ENCODE measurements at places on chromosomes 7 and 10. TPM values are rescaled to one million over a fixed set of nuclear protein-coding genes. Genes with fewer than 3 reads are reported as not detected.

DNA sequence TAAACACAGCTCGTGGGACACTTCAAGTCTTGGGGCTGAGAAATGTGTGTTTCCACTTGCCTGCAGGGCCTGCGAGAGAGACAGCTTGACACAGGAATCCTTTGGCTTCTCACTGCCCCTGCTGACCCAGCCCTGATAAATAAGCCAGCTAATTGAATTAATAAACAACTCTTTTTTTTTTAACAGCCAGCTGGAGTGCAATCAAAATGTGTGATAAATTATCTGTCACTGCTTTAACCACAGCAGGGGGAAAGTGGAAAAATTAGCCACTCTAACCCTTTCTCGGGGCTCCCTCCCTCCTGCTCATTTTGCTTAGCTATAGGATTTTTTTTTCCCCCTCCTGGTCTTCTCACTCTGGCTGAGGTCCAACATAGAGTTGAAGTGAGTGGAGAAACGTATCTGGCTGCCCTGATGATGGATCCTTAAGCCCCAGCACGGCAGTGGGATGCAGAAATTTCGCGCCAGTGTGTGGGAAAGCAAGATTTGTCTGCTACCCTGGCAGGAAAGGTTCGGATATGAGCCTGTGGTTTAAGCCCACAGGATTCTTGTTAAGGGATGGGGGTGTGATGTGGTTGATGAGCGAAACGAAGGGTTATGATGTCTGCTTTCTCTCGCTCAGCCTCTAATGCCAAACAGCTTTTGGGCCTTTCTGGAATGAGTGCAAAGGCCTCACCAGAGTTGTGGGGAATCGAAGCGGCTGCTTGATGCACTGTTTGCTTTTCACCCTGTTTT is 173.8 kb downstream of the TRIL start:
- H3K36me3 ChIP-seq: no peaks in the 10 kb centered on the region
- H3K4me1 ChIP-seq: no peaks in the 10 kb centered on the region
- H3K27ac ChIP-seq: no peak overlapping the region
- DNase-seq: no peak
- H3K4me3 ChIP-seq: no peak overlapping the region
- no peaks in the 10 kb centered on the region for H3K27me3 ChIP-seq

DNA sequence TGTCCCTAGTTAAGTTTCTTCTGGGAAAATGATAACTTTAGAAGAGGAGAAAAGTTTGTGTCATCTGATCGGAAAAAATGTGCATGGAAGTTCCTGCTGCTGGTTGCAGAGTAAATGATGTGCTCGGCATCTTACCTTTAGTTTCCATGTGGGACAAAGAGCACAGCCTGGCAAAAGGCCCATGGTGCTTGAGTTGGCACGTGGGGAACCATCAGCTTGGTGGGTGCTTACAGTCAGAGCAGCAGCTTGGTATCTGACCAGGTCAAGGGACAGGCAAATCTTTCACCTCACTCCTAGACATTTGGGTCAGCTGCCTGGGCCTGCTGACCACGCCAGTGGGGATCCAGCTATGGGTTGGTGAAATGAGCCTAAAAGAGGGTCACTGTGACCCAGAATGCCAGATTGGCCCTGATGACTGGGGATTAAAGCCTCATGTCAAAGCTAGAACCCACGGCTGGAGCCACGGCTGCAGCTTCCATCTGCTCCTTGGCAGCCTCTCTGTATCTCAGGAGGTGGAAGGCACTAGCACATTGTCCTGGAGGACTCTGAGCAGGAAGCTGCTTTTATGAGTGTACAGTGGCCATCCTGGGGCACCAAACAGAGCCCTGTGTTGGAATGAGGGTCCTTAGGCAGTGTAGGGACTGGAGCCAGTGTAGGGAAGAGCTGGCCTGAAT is 24.7 kb downstream of the VWC2 start:
- H3K27me3 ChIP-seq: no peaks in the 10 kb centered on the region
- no peak for DNase-seq
- no peaks in the 10 kb centered on the region for H3K36me3 ChIP-seq
- no peak overlapping the region for H3K27ac ChIP-seq
- no peak overlapping the region for H3K4me3 ChIP-seq
- no peaks in the 10 kb centered on the region for H3K4me1 ChIP-seq

- H3K36me3 ChIP-seq: no peaks in the 10 kb centered on the region
- no peak overlapping the region for H3K4me3 ChIP-seq
- H3K27ac ChIP-seq: peak overlapping the region; percentile 97
- H3K27me3 ChIP-seq: no peaks in the 10 kb centered on the region
These were observed 171.3 kb downstream of the MAGI2 start for GRCh38 chr7:79282070-79282694.

- no peaks in the 10 kb centered on the region for H3K27me3 ChIP-seq
- no peak overlapping the region for H3K4me3 ChIP-seq
- H3K4me1 ChIP-seq: no peaks in the 10 kb centered on the region
- no peak for DNase-seq
- no peaks in the 10 kb centered on the region for H3K36me3 ChIP-seq
These were observed 149.4 kb downstream of the CHCHD3 start for GRCh38 chr7:132932296-132933071.

- H3K4me1 ChIP-seq: no peaks in the 10 kb centered on the region
- no peak overlapping the region for H3K4me3 ChIP-seq
- H3K27ac ChIP-seq: no peak overlapping the region
- peaks cover 7% of the 10 kb centered on the region for H3K27me3 ChIP-seq
These were observed 553.8 kb downstream of the GLRX3 start for GRCh38 chr10:130689743-130690626.

UPK3B gene
- total RNA-seq: 9.8 TPM

DNA sequence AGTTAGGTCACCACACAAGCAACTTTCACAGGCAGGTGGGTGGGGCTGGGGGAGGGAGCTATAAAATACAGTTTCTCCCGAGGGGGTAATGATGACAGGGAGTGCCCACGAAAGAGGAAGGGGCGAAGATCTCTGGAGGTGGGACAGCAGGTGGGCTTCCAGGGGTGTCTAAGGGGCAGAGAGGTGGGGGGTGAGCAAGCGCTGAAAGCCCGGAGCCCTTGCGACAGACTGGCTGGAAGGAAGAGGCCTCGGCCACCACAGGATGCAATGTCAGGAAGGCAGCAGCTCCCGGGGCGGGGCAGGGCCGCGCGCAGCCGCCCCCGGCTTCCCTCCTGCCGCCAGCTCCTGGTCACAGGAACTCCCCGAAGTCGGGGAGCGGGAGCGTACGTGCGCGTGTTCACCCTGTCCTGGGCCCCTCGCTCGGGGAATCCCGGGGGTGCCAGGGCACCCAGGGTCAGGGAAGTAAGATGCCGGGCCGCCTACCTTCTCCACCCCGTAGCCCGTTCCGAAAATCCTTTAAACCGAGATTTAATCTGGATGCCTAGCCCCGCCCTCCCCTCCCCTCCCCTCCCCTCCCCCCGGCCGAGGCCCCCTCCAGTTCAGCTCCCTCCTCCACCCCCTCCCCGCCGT is 105.2 kb upstream of the PPIF start:
- peaks cover 4% of the 10 kb centered on the region for H3K4me1 ChIP-seq
- DNase-seq: no peak
- H3K4me3 ChIP-seq: no peak overlapping the region
- H3K27ac ChIP-seq: no peak overlapping the region
- no peaks in the 10 kb centered on the region for H3K27me3 ChIP-seq

NUP42 gene
- total RNA-seq: 30.3 TPM

GRCh38 chr7:44265728-44266127 is 59.7 kb downstream of the CAMK2B start:
- no peak for DNase-seq
- peaks cover 3% of the 10 kb centered on the region for H3K27me3 ChIP-seq

GRCh38 chr7:2000746-2001321 is 231.9 kb downstream of the MAD1L1 start:
- no peak overlapping the region for H3K4me3 ChIP-seq
- H3K27me3 ChIP-seq: no peaks in the 10 kb centered on the region

DNA sequence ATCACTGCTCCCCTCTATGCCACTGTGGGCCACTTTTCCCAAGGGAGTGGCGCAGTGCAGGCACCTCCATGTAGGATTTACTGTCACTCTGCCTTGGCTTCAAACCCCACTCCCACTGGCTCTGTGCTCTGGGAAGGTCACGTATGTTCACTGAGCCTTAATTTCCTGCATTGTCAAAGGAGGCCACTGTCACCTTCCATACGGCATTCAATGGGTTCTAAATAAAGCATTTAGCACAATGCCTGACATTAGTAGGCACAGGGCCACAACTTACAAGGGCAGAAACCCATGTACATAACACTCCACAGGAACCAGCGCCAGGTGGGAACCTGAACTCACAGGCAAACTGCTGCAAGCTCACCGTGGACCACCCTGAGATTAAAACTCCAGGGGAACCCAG is 196.4 kb downstream of the USP6NL start:
- H3K27ac ChIP-seq: no peak overlapping the region
- no peaks in the 10 kb centered on the region for H3K36me3 ChIP-seq
- H3K4me3 ChIP-seq: no peak overlapping the region
- no peaks in the 10 kb centered on the region for H3K27me3 ChIP-seq
- no peak for DNase-seq
- no peaks in the 10 kb centered on the region for H3K4me1 ChIP-seq

KCP gene
- total RNA-seq: 0.13 TPM

NCOA4 gene
- total RNA-seq: 119 TPM

DNA sequence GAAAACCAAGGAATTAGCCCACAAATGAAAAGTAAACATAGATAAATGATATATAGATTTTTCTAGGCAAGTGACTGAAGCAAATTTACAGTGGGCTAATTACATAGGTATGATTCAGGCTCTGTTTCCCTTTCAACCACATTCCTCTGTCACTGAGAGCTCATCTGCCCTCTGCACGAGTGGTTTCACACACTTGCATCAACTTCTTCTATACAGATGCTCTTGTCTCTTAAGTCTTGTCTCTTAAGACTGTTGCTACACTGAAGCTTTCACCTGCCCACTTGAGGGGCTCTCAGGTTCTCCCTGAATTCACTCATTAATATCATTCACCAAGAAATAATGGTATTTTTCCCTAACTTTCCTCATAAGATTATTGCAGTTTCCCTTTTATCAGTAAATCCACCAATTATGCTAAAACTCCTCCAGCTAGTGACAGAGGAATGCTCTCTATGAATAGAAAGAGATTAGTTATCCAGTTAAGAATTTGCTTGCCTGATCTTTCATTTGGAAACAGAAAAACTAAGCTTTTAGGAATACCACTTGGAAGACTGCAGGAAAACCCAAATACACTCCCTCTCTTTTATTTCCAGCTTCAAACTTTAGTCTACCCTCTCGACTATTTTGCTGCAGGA is 95.7 kb downstream of the ELAPOR2 start:
- H3K4me1 ChIP-seq: no peaks in the 10 kb centered on the region
- H3K36me3 ChIP-seq: no peaks in the 10 kb centered on the region
- DNase-seq: no peak
- no peak overlapping the region for H3K27ac ChIP-seq

- no peak overlapping the region for H3K4me3 ChIP-seq
- H3K27me3 ChIP-seq: no peaks in the 10 kb centered on the region
- H3K27ac ChIP-seq: no peak overlapping the region
- DNase-seq: no peak
- H3K4me1 ChIP-seq: peaks cover 4% of the 10 kb centered on the region
These were observed 346.5 kb upstream of the CACNA2D1 start for GRCh38 chr7:82789883-82790609.

ELAPOR2 gene
- total RNA-seq: 0.39 TPM

- no peaks in the 10 kb centered on the region for H3K36me3 ChIP-seq
- no peak for DNase-seq
- H3K27ac ChIP-seq: no peak overlapping the region
- H3K4me1 ChIP-seq: peaks cover 2% of the 10 kb centered on the region
These were observed 60.6 kb upstream of the LAMB1 start for GRCh38 chr7:108063520-108063933.

MYO1G gene
- 0.41 TPM for total RNA-seq

- no peaks in the 10 kb centered on the region for H3K4me1 ChIP-seq
- no peak for DNase-seq
- no peaks in the 10 kb centered on the region for H3K27me3 ChIP-seq
- H3K27ac ChIP-seq: no peak overlapping the region
- H3K4me3 ChIP-seq: no peak overlapping the region
These were observed 263.4 kb downstream of the BICC1 start for GRCh38 chr10:58775960-58776567.

DNA sequence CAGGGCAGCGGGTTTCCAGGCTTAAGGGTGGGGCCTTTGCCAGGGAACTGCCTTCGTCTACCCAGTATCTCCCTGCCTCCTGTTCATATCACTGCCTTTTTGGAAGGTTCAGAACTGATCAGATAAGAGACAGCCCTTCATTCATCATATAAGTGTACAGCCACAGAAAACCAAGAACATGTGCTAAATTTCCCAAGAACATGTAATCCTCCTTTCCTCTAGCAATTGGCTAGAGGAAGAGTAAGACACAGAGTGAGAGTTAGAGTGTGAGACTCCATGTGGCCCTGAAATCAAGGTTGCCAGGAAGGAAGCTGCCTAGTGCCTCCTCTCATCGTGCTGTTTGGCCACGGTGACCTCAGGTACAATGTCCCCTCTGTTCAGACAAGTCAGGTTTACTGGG is 770.9 kb downstream of the TNS3 start:
- no peaks in the 10 kb centered on the region for H3K27me3 ChIP-seq
- H3K27ac ChIP-seq: no peak overlapping the region
- no peaks in the 10 kb centered on the region for H3K4me1 ChIP-seq
- no peak overlapping the region for H3K4me3 ChIP-seq
- DNase-seq: no peak
- H3K36me3 ChIP-seq: no peaks in the 10 kb centered on the region

DNA sequence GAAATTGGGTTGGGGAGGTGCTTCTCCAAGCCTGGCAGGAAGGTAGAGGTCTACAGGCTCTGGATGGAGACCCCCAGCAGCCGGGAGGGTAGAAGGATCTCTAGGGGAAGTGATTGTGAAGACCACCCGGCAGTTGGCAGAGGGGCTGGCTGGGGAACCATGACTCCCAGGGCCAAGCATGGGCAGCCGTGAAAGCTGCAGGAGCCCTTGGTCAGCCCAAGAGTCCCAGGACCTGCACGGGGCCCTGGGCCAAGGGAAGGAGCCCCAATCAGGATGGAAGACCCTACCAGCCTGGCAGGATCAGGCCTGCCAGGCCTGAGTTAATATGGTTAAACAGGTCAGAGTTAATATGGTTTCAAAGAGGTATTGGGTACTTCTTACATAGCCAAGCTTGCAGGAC is 126.3 kb upstream of the NANOS1 start:
- H3K27ac ChIP-seq: no peak overlapping the region
- DNase-seq: no peak
- H3K4me3 ChIP-seq: no peak overlapping the region
- no peaks in the 10 kb centered on the region for H3K4me1 ChIP-seq
- no peaks in the 10 kb centered on the region for H3K36me3 ChIP-seq
- 0 out of 2 replicates have a peak, but pooled peaks cover 3% of the 10 kb centered on the region for H3K27me3 ChIP-seq
